Upper lobe of left lung (tissue), 6 donors: ENCODE measurements at places on chromosomes 11 and 22. TPM values are rescaled to one million over a fixed set of nuclear protein-coding genes. Genes with fewer than 3 reads are reported as not detected.

GRCh38 chr22:36065462-36065774 is 36.8 kb upstream of the RBFOX2 start:
- DNase-seq, result no peak

DNA sequence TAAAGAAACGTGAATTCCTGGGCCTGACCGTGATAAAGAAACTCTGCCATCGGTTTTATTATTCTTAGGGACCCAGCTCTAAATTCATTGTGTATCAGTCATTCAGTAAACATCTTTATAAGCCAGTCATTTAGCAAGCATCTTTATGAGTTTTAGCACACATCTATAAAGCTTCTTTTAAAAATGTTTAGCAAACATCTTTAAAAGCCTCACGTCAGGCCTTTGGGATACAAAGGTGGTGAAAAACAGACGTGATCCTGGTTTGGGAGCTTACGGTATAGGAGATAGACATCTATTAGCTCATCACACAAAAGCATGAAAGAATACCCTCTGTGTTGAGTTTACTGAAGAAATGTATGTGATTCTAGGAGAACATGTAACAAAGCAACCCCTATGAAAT is 320.2 kb downstream of the LARGE1 start:
- no peak for DNase-seq

GRCh38 chr22:21095773-21096107 is 50.0 kb downstream of the LRRC74B start:
- DNase-seq, result no peak

DNA sequence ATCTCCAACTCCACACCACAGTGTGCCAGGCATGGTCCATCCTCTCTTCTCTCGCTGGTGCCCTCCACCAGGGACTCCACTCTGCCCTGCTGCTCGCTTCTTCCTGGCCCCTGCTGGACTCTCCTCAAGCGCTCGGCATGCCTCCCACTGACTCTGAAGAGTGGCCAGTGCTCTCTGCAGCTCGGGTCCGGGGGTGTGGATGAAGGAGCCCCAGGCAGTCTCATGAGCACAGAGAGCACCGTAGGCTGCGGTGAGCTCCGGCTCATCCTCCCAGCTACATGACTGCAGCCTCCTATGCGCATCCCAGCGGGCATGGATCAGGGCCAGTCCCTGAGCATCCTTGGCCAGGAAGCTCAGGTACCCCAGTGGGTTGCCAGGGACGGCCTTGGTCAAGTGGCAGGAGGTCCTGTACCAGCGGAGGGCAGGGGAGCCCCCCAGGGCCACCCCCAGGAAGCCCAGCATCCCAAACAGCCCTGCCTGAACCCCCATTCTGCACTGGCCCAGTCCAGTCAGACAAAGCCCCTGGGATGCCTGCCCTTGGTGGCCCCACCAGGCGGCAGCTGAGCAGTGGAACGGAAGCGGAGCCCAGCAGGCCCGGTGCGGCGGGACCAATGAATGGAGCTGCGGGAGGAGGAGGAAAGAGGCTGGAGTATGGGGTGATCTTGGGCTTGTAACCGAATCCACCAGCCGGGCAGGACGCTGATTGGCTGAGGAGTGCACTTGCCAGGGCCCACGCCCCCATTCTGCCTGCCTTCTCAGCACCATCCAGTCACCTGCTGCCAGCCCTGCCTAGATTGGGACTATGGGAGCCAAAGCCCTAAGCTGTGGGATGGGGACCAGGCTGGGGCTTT is at the start of gene PLA2G3:
PLA2G3 (minus strand) TSS at position 643 of the 851 bp plus-strand sequence; CDS start at position 489, 154 bp downstream.
- peak; percentile 87 for DNase-seq

DNA sequence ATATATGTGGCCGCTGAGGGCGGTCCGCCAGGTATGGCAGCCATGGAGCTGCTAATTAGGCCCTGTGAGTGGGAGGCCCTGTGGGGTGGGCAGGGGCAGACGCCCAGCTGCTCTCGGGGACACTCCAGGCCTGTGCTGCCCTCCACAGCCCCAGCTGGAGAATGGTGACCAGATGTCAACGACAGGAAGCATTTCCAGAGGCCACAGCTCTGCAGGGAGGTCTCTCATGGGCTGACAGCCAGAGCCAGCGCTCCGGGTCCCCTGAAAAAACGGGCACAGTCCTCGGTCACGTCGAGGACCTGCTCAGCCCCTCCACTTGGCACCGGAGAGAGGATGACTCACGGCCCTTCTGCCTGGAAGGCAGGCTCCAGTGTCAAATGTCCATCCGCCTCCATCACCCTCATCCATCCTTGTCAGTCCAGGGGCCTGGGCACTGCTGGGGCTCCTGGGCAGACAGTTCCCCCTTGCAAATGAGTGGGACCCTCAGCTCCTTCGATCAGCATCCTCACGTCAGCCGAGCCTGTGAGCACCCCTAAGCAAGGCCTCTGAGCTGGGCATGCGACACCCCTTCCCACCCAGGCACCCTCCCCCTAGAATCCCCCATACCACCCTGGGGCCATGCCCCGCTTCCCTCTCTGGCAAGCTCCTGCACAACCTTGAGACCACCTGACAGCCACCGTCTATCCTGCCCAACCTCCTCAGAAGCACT is 1.9 kb downstream of the BID start:
- no peak for DNase-seq

- DNase-seq, result no peak
Observed at GRCh38 chr11:13686776-13687175, 18.3 kb downstream of the FAR1 start.

DNA sequence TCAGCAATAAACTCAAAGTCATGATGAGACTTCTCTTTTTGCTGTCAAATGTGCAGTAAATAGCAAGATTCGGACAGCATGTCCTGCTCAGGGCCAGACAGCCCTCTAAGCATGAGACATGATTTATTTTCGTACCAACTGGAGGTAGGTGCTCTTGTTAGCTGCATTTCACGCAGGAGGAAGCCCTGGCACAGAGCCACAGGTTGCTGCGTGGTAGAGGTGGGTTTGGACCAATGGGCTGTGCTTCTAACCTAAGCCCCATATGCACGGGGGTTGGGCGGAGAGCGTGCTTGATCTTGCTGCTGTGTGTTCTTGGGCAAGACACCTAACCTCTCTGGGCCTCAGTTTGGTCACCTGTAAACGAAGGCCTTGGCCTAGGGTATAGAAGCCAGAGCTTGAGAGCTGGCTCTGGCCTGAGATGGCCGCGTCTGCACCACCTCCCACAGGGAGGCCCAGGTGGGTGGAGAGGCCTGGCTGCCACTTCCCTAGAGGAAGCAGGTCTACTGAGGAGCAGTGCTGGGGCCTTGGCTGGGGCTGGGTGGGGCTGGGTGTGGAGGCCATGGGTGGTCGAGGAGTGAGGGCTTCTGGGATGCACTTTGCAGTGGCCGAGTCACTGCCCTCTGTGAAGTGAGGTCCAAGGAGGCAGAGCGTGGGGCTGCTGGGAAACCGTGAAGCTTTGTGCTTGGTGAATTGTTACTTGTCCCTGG is 38.5 kb upstream of the GRAMD4 start:
- DNase-seq, result no peak

DNA sequence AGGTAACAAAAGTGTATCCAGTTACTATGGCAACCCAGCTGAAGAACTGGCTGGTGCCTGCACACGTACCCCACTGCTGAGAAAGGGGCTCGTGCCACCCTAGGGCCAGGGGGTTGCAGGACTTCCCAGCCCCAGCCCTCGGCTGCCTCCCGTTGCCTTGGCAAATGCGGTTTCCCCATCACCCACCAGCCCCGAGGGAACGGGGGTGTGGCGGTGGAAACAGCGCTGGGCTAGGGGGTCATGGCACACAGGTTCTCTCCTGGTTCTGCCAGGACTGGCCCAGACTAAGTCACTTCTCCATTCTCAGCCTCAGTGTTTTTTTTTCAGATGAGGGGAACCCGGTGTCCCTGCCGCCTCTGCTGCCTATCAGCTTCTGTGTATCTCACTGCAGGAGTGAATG is 27.9 kb downstream of the PHF21B start:
- DNase-seq, result no peak

DNA sequence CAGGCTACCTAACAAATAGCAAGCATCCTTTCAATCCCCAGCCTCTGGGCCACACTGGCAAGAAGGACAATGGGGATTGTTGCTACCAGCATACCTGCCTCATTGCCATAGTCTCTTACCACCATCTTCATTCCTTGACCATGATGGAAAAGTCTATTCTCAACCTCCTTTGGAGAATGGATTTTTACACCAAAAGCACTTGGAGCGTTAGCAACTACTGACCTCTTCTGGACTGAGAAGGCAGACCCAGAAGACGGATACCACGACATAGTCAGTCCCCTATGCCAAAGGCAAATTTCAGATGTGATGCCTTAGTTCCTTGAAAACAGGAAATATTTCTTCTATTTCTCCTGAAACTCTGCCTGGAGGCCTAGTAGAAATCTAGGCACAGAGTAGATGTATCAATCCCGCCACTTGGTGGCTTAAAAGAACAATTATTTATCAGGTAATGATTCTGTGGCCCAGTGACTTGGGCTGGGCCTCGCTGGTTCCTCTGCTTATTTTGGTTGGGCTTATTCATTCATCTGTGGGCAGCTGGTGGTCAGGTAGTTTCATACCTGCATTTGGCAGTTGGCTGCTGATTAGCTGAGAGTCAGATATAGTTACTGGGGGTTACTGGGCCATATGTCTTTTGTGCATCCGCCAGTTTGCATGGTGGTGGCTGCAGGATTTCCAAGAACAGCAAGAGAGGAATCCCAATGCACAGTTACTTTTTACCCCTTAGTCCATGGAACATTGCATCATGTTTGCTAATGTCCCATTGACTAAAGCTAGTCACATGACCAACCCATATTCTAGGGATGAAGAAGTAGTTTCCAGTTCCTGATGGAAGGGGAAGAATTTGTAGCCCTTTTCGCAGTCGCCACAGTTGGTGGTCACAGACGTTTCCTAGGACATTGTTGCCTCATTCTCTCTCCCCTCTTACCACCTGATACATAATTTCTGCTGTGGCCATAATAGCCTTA is 75.2 kb downstream of the DHCR7 start:
- no peak for DNase-seq

DNA sequence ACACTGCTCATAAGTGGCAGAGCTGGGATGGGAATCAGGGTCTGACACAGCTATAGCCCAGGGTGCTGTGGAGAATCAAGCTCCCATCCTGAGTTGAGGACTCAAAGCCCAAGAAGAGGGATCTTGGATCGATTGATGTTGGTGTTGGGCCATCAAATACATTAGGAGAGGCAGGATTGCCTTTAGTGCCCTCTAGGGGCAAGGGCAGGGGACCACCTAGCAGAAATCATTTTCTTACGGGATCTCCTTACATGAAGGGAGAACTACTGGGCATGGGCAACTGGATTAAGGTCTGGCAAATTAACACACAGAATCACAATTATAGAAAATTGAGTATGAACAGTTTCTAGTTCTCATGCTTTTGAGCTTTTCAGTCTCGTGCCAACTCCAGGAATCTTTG is 24.9 kb upstream of the EMSY start:
- no peak for DNase-seq

- DNase-seq, result no peak
Observed at GRCh38 chr11:61837411-61838005, 9.4 kb downstream of the FADS2 start.

GRCh38 chr11:36271794-36272407 is 17.3 kb downstream of the COMMD9 start:
- no peak for DNase-seq

- no peak for DNase-seq
Observed at GRCh38 chr11:27230192-27230572, 132.8 kb downstream of the CCDC34 start.

- DNase-seq, result no peak
Observed at GRCh38 chr11:120883404-120884080, 140.4 kb upstream of the TBCEL start.

DNA sequence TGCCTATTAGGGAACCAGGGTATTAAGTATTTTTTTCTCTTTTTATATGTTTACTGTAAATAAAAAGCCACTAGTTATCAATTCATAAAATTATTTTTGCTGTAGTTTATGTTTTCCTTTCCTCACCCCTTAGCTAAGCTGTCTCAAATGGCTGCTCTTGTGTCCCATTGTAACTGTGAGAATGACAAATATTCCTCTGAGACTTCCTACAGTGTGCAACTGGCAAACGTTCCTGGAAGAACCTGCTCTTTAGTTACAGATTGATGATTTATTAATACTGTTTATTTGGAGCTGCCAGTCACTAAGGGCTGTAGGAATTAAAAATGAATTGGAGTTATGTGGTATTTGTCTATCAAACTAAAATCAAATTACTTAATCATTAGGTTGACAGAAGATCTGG is 675.4 kb upstream of the ARHGAP42 start:
- no peak for DNase-seq

GRCh38 chr11:102712137-102712536 is 6.6 kb upstream of the MMP27 start:
- DNase-seq, result no peak

P4HA3 gene
- total RNA-seq, result not detected

CCDC34 gene
- 1.6 TPM for total RNA-seq

PVALB gene
- total RNA-seq, result not detected

SLC16A8 gene
- total RNA-seq, result not detected

SYCE3 gene
- total RNA-seq, result not detected

PGR gene
- total RNA-seq, result 1.2 TPM

APOA5 gene
- not detected for total RNA-seq

BTG4 gene
- 0.24 TPM for total RNA-seq
